Adrenal gland (tissue), 19 donors: ENCODE measurements at places on chromosomes 16 and 17. TPM values are rescaled to one million over a fixed set of nuclear protein-coding genes. Genes with fewer than 3 reads are reported as not detected.

DNA sequence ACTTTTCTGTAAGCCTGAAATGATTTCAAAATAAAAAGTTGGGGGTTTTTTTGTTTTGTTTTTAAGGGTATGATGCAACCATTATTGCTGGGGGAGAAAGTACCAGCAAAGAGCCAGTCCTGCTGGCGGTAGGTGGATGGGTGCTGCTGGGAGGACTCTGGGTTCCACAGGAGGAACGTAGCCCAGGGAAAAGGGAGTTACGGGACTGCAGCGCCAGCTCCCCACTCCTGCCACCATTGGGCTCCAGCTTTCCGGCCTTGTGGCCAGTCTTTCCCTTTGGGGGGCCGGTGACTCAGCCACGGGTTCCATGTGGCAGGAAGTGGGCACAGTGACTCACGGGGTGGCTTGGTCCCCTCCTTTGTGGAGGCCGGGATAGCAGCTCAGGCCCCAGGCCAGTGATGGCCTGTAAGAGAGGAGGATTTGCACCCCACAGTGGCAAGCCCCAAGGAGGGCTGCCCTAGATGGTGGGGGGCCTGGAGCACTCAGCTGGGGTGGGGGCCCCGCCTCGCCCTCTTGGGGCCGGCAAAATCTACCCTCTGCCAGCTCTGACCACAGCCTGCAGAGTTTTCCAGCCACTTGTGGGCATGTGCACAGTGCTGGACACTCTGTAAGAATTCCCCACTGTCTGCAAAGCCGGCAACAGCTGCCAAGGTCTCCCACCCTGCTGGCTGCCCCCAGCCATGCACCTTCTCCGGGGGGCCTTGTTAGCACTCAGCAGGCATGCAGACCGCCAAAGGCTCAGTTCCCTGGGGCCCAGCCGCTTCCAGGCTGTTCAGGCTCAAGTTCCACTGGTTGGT is 30.4 kb downstream of the SOCS3 start:
- no peak for DNase-seq

- DNase-seq, result no peak
Measured at GRCh38 chr16:56787167-56787566, 57.2 kb downstream of the NUP93 start.

- no peak for DNase-seq
Measured at GRCh38 chr16:51151435-51151960, 428 bp upstream of the SALL1 start.

GRCh38 chr17:71202449-71202848 is 918.4 kb upstream of the SOX9 start:
- DNase-seq, result no peak

DNA sequence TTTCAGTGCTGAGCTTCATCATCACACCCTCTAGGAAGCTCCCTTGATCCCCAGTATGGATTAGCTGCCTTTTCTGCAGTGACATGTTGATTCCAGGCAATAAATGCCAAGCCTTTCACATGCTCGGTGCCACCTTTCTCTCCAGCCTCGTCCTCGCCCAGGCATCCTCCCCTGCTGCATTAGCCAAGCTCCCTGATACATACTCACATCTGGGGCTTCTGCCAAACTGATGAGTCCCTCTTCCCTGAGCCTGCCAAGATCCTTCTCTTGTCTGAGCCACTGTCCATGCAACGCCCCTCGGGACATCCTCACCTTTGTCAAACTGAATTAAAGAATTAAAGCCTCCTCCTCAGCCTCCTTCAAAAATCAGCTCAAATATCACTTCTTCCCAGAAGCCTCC is 538.5 kb upstream of the CDH11 start:
- DNase-seq, result no peak

DNA sequence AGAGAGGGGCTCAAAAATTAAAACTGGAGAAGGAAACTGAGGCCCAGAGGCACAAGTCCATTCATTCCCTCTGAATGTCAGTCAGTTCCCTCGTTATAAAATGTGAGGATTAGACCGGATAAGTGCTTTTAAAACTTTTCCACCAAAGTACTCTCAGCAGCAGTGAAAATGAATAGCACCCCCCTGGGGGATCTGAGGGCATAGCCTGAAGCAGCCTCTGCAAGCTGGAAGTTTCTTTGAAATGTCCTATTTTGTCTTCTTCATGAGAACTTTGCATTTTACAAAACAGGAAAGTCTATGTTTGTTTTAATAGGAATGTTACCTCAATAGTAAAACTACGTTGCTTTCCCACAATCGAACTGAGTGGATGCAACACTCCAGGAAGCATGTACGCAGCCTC is 273.0 kb downstream of the CEP112 start:
- DNase-seq, result no peak

- no peak for DNase-seq
Measured at GRCh38 chr17:79530361-79531105, 80.3 kb downstream of the RBFOX3 start.

GRCh38 chr17:7133424-7133823 is 18.8 kb upstream of the ASGR2 start:
- peak; percentile 21 for DNase-seq

- DNase-seq, result no peak
Measured at GRCh38 chr17:82396601-82397435, 21.3 kb upstream of the HEXD start.

DNA sequence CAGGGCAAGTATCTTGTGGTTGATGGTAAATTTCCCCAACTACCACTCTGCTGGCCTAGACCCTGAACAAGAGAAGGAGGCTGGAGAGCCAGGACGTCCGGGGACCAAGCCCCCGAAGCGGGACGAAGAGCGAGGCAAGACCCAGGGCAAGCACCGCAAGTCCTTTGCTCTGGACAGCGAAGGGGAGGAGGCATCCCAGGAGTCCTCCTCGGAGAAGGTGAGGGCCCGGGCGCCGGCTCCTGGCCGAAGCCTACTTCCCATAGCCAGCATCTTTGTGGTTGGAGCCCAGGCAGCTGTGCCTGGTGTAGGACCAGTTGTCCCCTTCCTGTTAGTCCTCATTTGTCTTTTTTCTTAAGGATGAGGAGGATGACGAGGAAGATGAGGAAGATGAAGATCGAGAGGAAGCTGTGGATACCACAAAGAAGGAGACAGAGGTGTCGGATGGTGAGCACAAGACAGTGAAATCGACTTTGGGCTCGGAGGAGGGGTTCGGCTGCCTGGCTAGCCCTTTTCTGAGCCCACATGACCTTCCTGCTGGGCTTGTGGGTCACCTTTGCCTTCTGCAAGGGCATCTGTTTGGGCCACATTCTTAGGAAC is 11.8 kb downstream of the SETD1A start:
- no peak for DNase-seq

DNA sequence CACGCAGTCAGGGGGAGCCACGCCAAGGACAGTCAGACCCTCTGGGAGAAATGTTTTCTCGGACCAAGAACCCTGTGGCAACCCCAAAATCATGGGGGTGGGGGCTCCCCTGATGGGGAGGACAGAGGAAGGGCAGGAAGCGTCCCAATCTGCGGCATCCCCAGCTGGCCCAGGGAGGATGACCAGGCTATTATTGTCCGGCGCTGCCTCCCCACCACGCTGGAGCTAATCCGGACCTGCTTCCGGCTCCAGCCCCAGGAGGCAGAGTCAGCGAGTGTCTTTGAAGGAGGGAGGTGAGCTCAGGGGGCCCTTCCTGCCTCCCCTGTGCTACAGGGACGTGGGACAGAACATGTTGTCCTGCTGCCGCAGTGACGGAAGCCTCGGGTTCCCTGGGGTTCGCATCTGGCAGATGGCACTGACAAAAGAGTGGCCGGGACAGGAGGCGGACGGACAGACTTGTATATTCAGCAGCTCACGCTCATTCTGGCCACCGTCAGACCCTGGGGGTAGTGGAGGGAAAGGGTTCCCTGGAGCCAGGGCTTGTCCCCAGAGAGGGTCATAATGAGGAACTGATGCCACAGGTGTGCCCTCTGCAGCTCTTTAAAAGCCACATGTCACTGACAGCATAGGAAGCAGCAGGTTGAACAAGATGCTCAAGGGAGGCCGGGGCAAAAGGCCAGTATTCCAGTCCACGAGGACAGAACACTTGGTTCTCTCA is 54.3 kb upstream of the CDC42EP4 start:
- DNase-seq, result peak; percentile 48

GRCh38 chr16:85571813-85572619 is 41.1 kb upstream of the GSE1 start:
- DNase-seq, result no peak

DNA sequence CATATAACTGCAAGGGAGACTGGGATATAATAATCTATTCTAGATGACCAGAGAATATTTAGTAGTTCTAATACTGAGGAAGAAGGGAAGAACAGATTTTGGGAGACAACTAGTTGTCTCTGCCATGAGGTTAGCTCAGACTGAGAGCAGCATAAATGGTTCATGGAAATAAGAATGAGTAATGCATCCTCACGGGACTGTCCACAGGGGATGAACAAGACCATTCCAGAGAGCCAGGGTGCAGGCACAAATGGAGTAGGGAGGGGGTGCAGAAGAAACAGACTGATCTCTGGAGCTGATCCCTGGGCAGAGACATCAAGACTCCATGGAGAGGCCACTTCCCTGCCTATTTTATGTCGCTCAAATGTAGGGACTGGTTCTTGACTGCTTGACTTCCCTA is 30.4 kb downstream of the NLRC5 start:
- no peak for DNase-seq

DNA sequence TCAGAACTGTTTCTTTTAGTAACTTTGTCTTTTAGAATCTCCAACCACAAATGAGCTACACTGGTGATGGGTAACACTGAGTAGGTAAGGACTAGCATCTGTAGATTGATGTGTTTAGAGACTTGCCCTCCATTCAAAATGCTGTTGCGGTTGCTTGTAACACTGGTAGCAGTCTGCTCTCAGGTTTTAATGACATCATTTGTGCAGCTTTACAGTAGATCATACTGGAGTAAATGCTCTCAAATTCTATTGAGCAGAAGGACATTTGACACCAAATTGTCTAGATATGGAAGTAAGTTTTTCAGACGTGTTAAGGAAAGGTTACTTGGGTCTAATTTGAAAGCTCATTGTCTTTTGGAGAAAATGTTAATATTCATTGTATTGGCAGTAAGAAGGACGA is 98.8 kb downstream of the NLK start:
- no peak for DNase-seq

DNA sequence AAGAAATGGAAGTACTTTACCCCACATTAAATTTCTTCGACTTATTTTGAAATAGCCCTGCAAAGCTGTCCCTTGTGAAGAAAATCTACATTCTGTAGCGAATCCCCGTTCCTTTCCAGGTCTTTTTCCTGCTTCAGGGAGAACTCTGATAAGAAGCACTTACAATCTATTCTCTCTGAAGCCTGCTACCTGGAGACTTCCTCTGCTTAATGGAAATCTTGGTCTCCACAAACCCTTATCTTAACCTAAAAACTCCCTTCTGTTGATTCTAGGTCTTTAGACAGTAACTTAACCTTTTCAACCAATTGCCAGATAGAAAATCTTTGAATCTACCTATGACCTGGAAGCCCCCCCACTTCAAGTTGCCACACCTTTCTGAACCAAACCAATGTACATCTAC is 1.6 kb upstream of the CYBC1 start:
- DNase-seq, result no peak

- no peak for DNase-seq
Measured at GRCh38 chr16:28977703-28978662, 3.4 kb downstream of the SPNS1 start.

DNA sequence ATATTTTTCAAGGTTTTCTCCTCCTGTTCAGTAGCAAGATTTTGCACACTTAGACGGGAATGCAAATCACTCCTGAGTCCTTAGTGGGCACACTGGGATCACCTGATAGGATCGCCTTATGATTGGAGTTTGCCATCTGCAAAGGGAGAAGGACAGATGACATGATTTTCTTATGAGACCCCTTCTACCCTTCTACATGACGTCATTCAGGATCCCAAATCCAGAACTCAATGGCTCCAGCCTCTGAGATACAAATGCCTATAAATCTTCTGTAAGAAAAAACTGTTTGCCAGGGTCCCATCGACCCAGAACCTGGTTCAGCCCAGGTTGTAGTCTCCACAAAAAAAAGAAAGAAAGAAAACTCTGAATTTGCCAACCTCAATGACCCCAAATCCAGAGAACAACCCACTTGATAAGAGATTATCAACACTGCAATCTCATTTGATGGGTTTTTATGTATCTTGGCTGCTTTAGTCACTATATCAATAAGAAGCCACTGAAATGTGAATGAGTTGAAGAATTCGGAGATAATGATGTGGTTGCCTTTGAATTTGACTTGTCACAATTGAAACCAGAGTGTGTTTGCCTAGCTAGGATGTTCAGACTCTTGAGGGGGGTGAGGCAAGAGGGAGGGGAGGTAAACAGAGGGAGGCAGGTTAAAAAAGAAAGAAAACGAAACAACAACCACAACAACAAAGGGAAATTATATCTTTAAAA is 6.7 kb downstream of the ZNF423 start:
- DNase-seq, result no peak

DNA sequence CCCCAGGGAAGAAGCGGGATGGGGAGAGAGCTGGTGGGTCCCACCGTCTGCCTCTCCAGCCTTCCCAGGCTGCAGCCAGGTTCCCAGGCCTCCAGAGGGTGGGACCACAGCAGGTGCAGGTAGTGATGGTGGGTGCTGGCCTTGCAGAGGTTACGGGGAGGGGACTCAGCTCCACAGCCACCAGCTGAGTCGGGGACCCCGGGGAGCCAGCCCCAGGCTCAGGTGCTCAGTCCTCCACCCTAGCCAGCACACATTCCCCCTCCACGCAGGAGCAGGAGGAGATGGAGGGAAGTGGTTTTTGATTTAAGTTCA is 5.0 kb downstream of the TP53I13 start:
- DNase-seq, result peak; percentile 7

DNA sequence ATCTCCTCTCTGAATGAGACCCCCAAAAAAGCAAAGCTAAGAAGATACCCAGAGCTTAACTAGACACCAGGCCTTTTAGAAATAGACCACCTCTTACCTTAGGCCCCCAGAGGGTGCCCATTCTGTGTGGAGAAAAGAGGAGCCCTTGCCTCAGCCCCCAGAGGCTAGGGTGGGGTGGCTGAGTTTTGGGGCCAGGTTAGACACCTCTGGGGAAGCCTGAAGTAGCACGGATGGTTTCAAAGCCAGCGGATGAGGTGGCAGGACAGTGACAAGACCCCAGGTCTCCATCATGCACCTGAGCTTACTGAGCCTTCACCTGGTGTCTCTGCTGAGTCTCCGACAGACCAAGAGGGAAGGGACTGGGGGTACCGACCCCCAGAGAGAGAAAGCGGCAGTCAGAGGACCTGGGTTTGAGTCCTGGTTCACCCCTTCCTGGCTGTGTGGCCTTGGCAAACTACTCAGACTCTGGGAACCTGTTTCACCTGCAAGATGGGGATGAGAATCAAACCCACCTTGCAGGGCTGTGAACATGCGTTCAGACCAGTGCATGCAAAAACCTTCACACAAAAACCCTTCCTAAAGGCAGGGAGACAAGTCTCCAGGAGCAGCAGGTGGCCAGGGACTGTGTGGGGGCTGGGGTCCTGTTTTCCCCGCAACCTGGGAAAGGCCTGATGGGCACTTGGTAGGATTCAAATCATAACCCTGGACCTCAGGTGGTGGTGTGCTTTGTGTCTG is 7.7 kb downstream of the SCGB1C2 start:
- DNase-seq, result peak; percentile 5

Gene CDH11
- total RNA-seq, result 21.0 TPM

Gene BBS2
- 167 TPM for total RNA-seq

Gene CSH1
- not detected for total RNA-seq

Gene SLC5A11
- not detected for total RNA-seq

Gene OTOA
- 1.9 TPM for total RNA-seq

Gene FOXC2
- 0.39 TPM for total RNA-seq

Gene CACNG4
- 0.83 TPM for total RNA-seq

Gene QPRT
- total RNA-seq, result 143 TPM
